Activated naive CD4-positive, alpha-beta T cell (primary cell): ENCODE measurements at places on chromosomes 12 and 14.

DNA sequence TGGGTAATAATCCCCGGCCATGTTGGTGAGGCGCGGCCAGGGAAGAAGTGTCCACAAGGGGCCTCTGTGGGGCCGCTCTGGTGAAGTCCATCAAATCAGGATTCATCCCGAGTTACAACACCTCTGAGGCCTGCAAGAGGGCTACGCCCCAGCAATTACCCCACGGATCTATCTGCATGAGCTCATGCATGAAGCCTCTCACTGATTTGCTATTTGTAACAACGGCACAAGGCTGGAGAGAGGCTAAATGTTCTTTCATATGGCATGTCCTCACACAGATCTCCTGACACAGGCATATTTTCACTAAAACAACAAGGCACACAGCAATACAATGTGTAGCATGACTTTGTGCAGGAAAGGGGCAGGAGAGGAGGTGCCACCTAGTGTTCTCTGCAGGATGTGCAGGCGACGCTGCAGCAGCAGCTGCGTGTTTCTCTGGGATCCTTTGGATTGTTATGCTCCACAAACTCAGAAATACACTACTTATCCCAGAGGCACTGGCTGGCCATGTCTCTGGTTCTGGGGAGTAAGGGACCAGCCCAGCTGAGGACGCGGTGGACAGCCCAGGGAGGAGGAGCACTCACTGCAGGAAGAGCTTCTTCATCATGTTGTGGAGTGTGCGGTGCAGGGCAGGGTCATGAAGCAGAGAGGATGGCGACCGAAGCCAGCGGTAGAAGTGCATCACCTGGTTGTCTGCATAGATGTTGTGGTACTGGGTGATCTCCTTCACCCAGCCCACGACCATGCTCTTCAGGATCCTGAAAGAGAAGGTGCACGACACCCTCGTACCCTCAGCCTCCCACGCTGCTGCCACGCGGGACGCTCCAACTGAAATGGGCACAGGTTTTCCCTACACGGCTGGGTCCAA lies 20.2 kb downstream of the P2RX2 start:
- DNase-seq, result no peak

DNA sequence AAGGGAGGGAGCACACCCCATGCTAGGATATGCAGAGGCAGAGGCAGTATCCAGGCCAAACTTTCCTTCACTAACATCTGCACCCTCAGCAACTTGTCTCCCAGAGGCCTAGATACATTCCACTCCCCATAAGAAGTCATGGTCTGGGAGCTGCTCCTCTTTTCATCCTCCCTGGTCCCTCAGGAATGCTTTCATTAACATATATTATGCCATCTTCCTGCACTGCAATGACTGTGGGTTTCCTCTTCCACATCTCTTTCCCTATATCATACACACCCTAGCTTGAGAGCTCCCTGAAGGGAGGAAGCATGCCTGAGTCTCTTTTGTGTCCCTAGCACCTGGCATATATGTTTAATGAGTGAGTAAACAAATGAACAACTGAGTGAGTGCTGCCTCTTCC lies 8.6 kb downstream of the DDN start:
- no peak for DNase-seq

DNA sequence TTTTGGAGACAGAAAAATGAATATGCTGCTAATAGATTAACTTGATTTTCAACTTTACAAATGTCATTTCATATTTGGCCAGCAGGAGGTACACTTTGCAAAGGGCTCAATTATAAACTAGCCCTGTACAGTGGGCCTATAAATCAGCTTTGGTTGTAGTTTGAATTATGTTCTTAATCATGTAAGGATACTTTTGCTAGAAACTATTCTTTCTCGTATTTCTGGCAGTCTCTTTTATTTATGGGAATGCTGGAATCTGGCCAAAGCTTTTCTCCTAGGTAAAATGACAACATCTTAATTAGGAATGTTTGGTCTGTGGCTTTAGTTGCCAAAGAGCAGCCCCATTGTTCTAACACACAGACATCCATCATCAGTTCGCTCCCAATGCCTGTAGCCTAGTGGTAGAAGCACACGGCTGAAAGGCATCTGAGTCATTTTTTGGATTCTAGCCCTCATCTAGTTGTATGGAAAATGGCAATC lies 1322.3 kb upstream of the SEL1L start:
- no peak for DNase-seq

GRCh38 chr14:102949062-102949800 lies 26.8 kb downstream of the AMN start:
- DNase-seq, result peak; percentile 57

DNA sequence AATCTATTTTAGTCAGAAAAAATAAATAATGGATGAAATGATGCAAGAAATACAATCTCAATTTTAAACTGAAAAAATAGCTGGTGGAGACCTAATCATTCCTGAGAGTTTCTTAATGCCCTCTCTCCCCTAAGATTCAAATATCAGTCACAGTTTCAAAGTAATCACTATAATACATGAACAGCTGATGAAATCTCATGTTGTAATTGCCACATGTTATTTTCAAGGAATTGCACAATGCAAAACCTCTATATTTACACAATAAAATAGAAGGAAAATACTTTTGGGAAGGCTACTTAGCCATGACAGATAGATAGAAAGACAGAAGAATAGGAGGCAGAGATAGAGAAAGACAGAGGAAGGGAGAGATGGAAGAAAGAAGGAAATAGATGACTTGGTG lies 18.2 kb downstream of the IFNG-AS1 start:
- no peak for DNase-seq

DNA sequence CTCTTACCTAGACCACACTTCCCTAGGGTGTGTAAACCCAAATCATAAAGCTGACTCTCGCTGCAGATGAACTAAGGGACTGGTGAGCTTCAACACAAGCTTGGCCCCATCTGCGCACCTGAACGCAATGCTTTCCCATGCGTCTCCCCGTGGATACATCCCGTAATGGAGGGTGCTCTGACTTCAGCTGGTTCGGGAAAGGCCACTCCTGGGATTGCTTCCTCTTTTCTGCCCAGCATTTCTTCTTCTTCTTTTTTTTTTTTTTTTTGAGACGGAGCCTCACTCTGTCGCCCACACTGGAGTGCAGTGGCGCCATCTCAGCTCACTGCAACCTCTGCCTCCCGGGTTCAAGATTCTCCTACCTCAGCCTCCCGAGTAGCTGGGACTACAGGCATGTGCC lies 27.7 kb upstream of the ETFBKMT start:
- no peak for DNase-seq

GRCh38 chr14:94904636-94905035 lies 134.7 kb upstream of the GSC start:
- no peak for DNase-seq

- no peak for DNase-seq
These were observed 25.9 kb upstream of the MAPKAPK5 start for GRCh38 chr12:111816065-111816615.

GRCh38 chr12:54579258-54579657 lies 9.2 kb downstream of the PPP1R1A start:
- DNase-seq, result no peak

- DNase-seq, result no peak
These were observed 199.6 kb upstream of the SRRM4 start for GRCh38 chr12:118781692-118782091.

DNA sequence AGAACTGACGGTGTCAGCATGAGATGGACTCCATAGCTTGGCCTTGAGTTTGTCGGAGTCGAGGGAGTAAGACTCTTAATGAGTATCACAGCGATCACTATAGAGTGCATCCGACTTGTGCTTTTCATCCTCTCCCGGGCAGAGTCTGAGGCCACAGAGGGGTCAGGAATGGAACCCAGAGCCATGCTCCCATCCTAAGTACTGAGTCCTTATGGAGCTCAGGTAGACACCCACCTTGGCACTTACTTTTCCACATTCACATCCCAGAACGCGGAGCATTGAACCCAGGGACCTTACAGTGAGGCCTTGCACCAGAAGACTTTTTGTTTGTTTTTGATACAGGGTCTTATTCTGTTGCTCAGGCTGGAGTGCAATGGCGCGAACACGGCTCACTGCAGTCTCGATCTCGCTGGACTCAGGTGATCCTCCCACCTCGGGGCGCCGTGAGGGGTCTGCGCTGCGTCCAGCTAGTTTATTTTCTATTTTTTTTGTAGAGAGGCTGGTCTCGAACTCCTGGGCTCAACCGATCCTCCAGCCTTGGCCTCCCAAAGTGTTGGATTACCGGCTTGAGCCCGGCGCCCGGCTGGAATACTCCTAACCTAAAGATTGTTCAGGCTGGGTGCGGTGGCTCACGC lies 719 bp upstream of the SRSF9 start:
- DNase-seq, result no peak

DNA sequence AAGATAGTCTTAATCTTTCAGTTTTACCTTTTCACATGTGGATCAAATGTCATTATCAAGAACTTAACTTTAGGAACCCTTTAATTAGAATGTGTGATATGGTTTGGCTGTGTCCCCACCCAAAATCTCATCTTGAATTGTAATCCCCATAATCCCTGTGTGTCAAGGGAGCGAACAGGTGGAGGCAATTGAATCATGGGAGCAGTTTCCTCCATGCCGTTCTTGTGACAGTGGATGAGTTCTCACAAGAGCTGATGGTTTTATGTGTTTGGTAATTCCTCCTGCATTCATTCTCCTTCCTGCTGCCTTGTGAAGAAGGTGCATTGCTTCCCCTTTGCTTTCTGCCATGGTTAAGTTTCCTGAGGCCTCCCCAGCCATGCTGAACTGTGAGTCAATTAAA lies 160.6 kb downstream of the MON2 start:
- no peak for DNase-seq

GRCh38 chr12:125159702-125160101 lies 94.5 kb downstream of the AACS start:
- DNase-seq, result no peak

DNA sequence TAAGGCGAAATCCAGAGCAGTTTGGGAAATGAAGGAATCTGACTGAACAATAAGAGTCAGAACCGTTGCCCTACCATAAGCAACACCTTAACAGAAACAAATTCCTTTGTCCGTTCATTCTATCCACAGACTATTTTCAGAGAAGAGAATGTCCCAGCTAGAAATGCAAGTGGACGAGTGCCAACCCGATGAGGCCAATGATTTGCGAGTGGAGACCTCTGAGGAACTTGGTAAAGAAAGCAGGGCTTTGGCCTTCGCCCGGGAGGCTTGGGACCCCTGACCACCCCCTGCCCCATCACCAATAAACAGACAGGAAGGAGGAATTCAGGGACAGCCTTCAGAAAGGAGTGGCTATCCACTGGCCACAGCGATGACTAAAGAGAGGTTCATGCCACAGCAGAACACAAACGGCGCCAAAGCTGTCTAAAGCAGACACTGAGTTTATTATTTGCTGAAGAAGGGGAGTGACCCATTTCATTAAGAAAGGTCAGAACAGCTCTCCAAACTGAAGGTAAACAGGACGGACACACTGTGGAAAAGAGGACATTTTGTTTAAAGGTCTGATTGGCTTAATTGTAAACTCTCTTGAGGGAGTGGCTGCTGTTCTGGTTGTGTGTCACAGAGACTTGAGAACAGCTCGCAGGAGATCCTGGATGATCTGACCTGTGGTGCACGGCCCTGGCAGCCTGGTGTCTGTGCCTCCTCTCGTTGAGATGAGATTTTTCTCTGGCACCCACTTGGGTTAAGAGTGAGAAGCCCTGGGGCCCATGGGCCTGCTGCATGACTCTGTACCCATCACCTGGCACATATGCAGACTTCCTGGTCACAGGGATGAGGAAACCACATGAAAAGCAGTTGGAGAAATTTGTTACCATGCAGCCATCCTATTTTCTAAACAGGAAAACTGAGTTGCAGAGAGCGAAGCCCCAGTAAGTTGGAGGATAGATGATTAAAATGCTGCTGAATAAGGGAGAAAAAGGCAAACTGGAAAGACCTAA lies 142.0 kb upstream of the PZP start:
- no peak for DNase-seq

DNA sequence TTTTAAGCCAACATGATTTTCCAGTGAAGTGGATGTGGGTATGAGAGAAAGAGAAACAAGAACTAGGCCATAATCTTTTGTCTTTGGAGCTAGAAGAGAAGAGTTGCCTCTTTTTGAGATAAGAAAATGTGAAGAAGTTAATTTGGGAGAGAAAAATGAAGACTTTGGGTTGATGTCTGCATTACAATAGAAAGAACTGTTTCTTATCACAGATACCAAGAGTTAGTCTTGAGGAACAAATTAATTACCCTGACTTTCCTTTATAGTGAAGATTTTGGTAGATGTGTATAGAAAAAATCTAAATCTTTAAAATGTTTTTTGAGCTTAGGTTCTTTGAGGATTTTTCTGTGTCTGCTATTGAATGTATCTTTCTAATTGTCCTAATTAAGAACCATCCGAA lies 4.2 kb downstream of the A2M start:
- no peak for DNase-seq

GRCh38 chr12:52975204-52975603 lies 26.3 kb downstream of the KRT18 start:
- no peak for DNase-seq

DNA sequence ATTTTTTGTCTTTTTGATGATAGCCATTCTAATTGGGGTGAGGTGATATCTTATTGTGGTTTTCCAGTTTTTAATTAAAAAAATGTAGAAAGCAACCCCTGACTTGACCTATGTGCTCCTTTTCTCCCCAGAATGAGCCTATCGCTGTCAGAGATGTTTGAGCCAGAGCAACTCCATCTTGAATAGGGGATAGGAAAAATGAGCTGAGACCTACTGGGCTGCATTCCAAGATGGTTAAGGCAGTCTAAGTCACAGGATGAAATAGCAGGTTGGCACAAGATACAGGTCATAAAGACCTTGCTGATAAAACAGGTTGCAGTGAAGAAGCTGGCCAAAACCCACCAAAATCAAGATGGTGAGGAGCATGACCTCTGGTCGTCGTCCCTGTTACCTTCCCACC lies 13.8 kb downstream of the ERP27 start:
- DNase-seq, result no peak

- DNase-seq, result no peak
These were observed 22.2 kb downstream of the ARF6 start for GRCh38 chr14:49915085-49915484.

DNA sequence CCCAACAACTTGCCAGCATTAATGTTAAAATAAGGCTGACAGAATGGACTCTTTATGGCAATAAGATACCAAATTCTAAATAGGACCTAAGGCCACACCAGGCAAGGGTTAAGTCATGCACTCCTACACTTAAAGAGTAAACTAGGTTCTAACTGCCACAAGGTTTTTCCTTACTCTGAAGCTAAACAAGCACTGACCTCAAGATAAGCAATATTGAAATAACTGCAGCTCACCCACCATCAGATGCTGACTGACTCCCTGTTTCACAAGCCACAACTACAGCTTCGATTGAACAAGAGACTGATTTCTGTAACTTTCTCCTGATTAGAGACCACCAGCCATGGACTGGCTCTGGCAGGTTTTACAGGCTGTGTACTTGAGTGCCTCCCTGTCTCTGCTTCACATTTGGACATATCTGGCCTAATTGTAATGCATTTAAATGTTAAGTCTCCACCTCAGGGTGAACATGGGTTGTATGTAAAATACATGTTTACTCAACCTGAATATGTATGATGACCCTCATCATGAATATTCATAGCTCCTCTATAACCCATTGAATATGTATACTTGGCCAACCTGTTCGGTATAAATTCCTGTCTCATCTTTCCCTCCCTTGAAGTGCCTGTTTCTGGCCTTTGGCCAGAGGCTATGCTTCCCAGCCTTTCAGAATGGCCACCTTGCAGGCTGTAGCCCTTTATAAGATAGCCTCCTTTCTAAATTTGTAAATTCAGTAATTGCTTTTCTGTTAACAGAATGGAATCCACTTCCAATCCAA lies 70.5 kb upstream of the DAAM1 start:
- no peak for DNase-seq
